AG08396 (cell line): ENCODE measurements at places on chromosomes 1 and 21.

DNA sequence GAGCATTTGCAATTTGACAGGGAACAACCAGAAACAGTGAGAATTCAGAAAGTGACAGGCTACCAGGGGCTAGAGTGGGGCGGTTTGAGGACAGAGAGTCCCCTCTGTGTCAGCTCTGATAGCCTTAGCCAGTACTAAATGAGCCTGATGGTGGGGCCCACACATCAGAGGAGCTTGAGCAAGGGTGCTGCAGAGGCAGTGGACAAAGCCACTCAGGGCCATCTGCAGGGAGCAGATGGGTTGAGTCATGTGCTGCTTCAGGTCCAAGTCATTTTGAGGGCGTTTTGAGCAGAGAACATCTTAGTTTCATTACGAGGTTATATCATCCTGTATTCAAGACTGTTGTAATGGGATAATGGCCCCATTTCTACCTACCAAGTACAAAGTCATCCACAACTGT lies 7.7 kb downstream of the LRRC52 start:
- DNase-seq: no peak

DNA sequence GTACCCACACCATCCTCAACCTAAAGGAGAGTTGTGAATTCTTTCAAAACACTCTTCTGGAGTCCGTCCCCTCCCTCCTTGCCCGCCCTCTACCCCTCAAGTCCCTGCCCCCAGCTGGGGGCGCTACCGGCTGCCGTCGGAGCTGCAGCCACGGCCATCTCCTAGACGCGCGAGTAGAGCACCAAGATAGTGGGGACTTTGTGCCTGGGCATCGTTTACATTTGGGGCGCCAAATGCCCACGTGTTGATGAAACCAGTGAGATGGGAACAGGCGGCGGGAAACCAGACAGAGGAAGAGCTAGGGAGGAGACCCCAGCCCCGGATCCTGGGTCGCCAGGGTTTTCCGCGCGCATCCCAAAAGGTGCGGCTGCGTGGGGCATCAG lies 638 bp upstream of the OLIG2 start:
- no peak for DNase-seq

- peak; percentile 74 for DNase-seq
Observed at GRCh38 chr1:117367046-117368025, at the start of gene MAN1A2. Gene MAN1A2 (plus strand): TSS chr1:117367449. CDS start chr1:117368184, 735 bp downstream.

DNA sequence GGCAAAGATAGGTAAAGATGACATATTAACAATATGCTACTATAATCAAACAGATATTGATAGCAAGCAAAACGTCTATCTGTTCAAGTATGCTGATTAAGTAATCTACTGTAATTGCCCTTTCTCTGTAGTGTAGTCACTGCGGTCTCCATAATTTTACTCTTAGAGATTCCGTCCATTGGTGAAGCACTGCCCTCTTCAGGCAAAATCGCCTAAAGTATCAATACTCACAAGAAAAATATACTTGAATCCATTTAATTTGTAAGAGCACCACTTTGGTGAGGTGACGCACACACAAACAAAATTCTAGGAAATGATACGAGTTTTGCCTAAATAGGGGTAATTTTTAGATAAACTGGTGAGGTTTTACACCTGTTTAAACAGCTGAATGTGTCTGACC lies 434.6 kb upstream of the CHRM3 start:
- no peak for DNase-seq

GRCh38 chr1:222233444-222234158 lies 314.3 kb downstream of the HHIPL2 start:
- no peak for DNase-seq

GRCh38 chr1:62380181-62380580 lies 56.7 kb upstream of the USP1 start:
- no peak for DNase-seq

DNA sequence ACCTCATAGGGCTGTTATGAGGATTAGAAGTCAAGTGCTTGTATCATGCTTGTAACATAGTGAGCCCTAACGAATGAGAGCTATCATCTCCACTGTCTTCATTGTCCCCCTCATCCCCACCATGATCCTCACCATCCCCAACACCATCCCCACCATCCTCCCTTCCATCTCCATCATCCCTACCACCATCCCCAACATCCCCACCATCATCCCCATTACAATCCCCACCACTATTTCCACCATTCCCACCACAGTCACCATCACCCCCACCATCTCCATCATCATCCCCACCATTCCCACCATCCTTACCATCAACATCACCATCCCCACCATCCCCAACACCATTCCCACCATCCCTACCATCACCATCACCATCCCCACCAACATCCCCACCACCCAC lies 39.1 kb upstream of the PADI1 start:
- no peak for DNase-seq
